ENCODE measurements at places on chromosomes 3 and 15.

DNA sequence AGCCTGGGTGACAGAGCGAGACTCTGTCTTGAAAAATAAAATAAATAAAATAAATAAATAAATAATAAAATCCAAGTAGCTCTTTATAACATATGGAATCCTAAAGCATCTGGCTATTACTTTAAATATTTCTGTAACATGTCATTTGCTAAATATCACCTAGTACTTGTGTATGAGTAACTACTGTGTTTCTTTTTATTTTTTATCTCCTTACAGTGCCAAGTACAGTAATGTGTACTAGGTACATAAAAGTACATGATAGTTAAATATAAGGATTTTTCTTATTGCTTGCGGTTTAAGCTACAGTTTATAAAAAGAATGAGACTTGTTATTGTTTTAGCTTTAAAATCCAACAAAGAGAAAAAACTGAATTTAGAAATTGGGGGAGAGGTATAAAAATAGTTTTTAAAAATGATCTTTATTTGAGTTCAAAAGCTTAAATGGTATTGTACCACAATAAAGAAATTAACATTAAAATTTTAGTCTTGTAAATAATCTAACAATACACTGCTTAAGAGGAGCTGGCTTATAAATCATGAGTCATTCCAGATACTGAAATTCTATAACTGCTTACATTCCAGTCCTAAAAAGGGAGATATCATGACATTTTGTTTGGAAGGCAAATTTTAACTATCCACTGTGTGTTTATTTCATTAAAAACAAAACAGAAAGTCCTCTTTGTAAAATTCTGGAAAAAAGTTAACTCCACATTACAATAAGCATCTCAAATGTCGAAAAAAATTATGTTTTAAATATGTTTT lies 73.1 kb downstream of the FGF7 start:
- DNase-seq: no peak

- DNase-seq: no peak
These were observed 28.7 kb downstream of the PFN2 start for GRCh38 chr3:149941946-149942345.

GRCh38 chr3:46187876-46188275 lies 20.2 kb downstream of the CCR1 start:
- DNase-seq: no peak

DNA sequence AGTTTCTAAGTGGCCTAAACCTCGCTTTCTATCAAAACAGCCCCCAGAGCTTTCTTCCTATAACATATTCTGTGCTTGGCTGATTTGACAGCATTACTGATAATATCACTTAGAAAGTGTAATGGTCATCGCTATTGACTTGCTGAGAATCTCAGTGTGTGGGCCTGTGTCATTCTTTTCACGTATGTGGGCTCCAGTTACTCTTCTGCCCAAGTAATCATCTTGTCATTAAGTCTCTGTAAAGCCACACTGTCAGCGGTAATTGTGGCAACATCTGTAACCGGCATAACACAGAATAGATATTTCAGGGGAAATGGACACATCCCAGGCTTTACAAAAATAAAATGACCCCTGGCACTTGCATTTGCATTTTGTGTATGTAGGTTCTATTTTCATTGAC lies 313.6 kb upstream of the LMCD1 start:
- DNase-seq: no peak

DNA sequence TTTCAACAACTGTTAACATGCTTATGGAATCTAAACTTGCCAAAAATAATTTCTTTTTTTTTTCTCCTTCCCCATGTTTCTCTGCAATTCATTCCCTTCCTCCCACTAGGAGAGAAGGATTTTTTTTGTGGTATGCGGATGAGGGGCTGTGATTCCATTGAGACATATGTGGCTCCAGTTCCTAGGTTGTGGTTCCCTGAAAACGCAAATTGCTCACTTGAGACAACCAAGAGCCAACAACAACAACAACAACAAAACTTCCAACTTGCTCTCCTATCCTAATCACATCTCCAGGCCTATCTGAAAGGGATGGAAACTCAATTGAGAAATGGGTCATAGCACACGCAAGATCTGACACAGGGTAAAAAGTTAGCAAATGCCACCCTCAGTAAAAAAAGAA lies 406.5 kb upstream of the TGFBR2 start:
- no peak for DNase-seq

DNA sequence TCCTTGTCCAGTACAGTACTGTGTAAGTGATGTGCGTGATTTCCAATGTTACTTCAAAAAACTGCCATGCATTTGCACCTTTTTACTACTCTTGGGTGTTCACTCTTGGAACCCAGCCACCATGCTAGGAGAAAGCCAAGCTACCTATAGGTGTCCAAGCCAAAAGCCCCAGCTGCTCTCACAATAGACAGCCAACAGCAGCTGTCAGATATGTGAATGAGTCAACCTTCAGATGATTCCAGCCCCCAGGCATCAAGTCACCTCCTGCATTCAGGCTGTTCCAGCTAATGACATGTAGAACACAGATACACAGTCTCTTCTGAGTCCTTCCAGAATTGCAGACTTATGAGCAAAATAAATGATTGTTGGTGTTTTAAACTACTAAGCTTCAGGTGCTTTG lies 417.7 kb upstream of the TGFBR2 start:
- DNase-seq: no peak

GRCh38 chr3:122621112-122621511 lies 43.7 kb downstream of the PARP15 start:
- no peak for DNase-seq

DNA sequence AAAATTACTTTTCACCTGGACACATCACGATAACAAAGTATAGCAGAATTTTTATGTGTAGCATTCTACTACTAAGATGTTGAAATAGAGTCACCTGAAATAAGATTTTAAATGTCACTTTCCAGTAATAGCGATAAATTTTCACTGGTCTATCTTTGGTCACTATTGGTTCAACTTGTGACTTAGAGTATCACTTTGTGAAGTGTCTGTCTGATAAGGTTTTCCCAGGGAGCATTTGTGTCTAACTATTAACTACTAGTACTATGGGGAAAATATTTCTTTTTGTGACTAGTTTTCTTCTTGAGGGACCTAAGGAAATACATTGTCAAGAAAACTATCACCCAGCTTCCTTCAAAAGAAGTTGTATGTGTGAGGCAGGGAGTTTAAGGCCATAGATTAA lies 11.0 kb downstream of the TRPC1 start:
- no peak for DNase-seq

DNA sequence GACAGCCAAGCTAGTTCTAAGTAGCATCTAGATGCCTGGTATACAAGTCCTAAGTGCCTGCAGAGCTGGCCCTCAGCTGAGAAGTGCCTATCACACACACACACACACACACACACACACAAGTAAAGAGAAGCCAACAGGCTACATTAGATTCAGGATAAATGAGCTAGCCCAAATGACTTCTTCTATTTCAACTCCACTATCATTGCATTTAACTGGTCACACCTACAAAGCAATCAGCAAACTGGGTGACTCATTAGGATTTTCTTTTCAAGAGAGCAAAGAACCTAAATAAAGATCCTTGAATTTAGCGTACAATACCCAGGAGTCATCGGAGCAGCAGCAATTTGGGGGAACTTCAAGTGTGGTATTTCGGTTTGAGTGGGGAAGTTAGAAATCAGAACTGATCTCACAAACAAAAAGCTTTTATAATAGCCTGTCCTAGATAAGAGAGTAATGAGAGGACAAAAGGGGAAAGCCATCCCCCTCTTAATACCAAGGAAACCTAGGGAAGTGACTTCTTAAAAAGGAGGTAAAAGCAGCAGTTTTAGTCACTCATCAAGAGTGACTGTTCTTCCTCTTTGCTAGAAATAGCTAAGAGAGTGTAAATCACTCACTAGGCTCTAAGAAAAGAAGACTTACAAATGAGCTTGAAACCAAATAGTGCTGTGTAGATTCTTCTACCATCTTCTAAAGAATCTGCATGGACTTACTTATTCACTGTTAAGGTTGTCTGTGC lies 112.7 kb downstream of the TNIK start:
- DNase-seq: no peak

DNA sequence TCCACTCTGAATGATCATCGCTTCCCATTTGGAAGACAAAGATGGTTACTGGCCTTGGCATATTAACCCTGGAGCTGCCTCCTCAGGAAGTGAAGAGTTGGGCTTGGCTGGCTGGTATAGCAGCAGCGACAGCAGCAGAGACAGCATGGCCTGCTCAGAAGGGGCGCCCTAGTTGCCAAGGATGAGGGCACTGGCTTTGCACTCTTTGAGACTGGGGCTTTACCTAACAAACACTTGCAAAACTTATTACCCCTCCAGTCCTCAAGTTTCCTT lies 68.5 kb upstream of the RBP1 start:
- no peak for DNase-seq

- DNase-seq: no peak
These were observed 577 bp downstream of the ZNF148 start for GRCh38 chr3:125374501-125374995.

- no peak for DNase-seq
These were observed 51.0 kb upstream of the STT3B start for GRCh38 chr3:31481697-31482096.

GRCh38 chr15:69897471-69898237 lies 200.1 kb downstream of the TLE3 start:
- no peak for DNase-seq

DNA sequence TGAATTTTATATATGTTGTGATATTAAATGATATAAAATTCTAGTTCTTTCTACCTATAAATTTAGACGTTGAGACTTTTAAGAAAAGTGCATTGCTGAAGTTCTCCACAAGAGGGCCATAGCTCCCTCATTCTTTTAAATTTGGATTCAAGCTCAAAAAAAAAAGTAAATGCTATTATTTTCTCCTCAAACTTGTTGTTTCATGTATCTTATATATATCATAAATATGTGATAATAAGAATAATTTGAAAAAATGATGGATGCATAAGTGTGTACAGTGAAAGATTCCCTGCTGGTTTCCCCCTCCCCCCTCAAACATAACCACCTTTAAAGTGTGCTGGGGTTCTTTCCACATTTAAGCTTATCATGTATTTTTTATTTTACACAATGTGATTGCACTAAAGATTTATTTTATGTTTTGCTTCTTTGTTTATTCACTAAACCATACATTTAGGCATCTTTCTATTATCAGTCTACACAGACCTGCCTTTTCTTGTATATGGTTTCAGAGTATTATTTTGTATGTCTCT lies 769.4 kb upstream of the GOLIM4 start:
- no peak for DNase-seq

DNA sequence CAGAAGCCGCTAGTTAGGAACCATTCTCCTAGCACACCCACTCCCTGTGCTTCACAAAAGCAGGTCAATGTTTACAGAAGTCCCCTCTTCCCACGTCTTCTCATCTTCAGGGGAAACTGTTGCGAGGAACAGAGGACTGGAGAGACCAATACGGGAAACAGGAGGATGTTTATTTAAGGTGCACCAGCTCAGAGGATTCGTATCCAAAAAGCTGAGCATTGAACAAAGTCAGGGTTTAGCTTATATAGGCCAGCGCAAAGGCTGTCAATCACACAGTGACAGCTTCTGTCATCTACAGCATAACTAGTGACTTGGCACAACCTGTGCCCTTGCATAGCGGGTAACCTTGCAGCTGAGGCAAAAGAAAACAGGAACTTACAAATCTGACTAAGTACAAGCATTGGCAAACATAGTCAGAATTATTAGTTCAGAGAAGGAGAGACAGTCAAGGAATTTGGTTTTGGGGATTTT lies 61.3 kb downstream of the ZDHHC19 start:
- no peak for DNase-seq

DNA sequence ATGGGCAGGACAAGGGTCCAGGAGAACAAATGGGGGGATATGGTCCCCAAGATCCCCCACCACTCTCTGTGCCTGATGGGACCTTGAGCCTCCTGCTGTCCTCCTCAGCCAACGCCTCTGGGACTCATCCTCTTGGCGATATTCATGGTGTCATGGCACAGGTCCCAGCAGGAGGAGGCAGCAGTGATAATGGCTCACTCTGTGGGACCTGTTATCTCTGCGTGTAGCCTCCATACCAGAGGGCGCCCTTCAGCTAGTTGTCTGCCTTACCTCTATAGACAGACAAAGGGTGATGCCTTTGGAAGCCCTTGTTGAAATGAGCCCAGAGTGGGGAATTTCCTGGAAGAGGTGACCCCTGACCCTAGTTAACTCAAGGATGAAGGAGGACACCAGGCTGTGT lies 7.4 kb downstream of the ZBTB47 start:
- DNase-seq: no peak

GRCh38 chr3:71090207-71090606 lies 493.3 kb downstream of the FOXP1 start:
- no peak for DNase-seq

DNA sequence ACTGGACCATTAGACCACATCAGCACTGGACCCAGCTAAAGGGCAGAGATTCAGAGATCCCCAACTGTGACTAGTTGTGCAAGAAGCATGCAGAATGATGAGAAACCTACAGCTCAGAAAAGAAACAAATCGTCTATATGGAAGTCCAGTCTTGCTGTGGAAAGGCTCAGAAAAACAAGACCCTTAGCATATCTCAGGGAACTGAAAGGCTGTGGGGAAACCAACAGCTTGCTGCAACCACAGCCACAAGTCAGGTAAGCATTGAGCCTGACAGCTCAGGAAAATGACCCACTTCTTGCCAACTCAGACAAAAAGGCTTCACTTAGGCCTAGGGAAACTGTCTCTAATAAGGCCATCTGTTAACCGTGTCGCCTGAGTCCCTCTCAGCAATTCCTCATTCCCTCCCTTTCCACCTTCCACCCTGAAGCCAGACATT lies 145.6 kb downstream of the LSAMP start:
- no peak for DNase-seq

GRCh38 chr3:112637700-112638099 lies 3.2 kb downstream of the CCDC80 start:
- DNase-seq: no peak

DNA sequence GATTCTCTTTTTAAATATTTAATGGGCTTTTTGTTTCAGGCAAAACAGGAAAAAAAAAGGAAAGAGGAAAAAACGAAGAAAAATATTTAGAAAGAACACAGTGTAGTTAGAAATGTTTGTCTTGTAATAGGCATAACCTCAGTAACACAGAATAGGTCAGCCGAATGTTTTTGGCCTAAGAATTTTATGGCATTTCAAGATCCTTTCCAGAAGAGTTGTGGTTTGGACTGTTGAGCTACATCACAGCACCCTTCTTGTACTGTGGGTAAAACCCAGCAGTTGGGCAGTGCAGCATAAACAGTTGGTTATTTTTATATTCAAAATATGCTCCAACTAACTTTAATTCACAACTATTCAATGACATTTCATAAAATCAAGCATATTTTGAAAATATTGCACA lies 474.4 kb upstream of the AGTR1 start:
- DNase-seq: no peak

- DNase-seq: no peak
These were observed 121.8 kb upstream of the SMAD3 start for GRCh38 chr15:66943456-66944095.

- DNase-seq: no peak
These were observed 15.3 kb downstream of the RAB43 start for GRCh38 chr3:129106320-129106719.

DNA sequence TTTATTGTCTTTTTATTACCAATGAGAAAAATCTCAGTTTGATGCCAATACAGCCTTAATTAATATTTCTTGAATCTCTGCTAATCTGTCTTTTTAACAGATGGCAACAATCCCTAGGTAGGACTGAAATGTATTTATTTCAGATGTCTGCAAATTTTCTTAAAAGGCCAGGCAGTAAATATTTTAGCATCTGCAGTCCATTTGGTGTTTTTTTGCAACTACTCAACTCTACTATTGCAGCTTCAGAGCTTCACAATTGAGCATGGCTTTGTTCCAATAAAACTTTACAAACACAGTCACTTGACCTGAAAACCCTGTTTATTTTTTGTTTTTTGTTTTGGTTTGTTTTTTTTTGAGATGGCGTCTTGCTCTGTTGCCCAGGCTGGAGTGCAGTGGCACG lies 82.7 kb downstream of the RARB start:
- DNase-seq: no peak

GRCh38 chr3:171811295-171811912 lies 1.1 kb upstream of the PLD1 start:
- DNase-seq: no peak

All from stimulated activated CD8-positive, alpha-beta memory T cell treated with anti-CD3 and anti-CD28 coated beads, Interleukin-15, amount 100 ng/mL, for 24 hours (primary cell).